Naive thymus-derived CD8-positive, alpha-beta T cell (primary cell): ENCODE measurements at places on chromosomes 16 and 17.

GRCh38 chr16:17342031-17342430, 128.7 kb downstream of the XYLT1 start:
- no peak for DNase-seq

GRCh38 chr17:1109606-1110540, 69.9 kb downstream of the ABR start:
- DNase-seq: no peak

GRCh38 chr17:55760643-55761355, 9.9 kb downstream of the PCTP start:
- no peak for DNase-seq

GRCh38 chr16:86229866-86230656, 280.3 kb upstream of the FOXF1 start:
- DNase-seq: no peak

- no peak for DNase-seq
Measured at GRCh38 chr17:7363311-7363710, 8.4 kb downstream of the TMEM95 start.

- peak; percentile 77 for DNase-seq
Measured at GRCh38 chr17:39653662-39654331, 11.4 kb upstream of the TCAP start.

- no peak for DNase-seq
Measured at GRCh38 chr16:75317101-75317522, 65.7 kb upstream of the BCAR1 start.

DNA sequence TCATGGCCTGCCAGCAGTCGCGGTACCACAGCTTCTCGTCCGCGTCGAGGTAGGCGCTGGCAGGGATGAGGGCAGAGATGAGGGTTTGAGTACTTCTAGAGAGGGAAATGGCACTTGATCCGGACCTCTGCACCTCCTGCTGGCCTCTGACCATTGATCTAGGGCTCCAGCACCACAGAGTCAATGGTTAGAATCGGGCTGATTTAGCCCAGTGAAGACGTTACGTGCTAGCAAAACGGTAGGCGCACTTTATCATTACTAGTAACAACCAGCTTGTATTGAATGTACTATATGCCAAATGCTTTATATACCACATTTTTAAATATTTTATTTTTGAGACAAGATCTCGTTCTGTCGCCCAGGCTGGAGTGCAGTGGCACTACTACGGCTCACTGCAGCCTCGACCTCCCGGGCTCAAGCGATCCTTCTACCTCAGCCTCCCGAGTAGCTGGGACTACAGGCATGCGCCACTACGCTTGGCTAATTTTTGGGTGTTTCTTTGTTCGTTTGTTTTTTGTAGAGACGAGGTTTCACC, 526 bp downstream of the TSNAXIP1 start:
- no peak for DNase-seq

- DNase-seq: no peak
Measured at GRCh38 chr16:82149536-82149935, 20.5 kb downstream of the MPHOSPH6 start.

- no peak for DNase-seq
Measured at GRCh38 chr16:3045758-3046640, at the start of gene MMP25. Gene MMP25, plus strand, starts transcription at chr16:3046561. Its CDS starts 357 bp downstream, at chr16:3046918.

- no peak for DNase-seq
Measured at GRCh38 chr17:66351033-66351432, 48.6 kb downstream of the PRKCA start.

GRCh38 chr17:61294286-61294685, 105.4 kb upstream of the TBX2 start:
- no peak for DNase-seq

DNA sequence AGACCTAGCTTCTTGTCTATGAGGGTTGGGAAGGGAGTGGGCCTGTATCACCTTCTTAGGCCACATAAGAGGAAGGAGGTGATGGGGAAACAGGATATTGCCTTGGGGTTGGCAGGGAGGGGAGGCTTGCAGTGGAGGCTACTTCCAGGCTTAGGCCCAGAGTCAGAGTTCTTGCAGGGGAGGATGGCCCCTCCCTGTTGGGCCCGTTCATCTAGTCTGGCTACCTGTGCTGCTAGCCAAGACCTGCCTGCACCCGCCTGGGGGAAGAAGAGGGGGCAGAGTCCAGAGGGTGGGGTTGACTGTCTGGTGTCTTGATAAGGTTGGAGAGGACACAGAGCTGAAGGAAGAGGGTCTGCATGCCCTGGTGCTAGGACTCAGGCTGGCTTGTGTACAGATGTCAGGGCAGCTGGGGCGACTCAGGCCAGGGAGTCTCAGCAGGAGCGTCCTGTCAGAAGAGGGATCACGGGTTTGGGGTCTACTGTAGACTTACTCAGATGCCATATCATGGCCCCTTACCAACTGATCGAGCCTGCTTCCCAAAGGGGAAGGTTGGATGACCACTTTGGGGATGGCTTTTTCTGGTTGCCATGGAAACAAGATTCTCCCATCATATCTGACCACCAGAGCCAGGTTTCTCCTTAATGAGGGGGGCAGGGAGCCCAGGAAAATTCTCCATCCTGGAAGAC, 5.3 kb downstream of the KDM6B start:
- DNase-seq: no peak

- no peak for DNase-seq
Measured at GRCh38 chr17:42781639-42782165, 1.3 kb downstream of the WNK4 start.

DNA sequence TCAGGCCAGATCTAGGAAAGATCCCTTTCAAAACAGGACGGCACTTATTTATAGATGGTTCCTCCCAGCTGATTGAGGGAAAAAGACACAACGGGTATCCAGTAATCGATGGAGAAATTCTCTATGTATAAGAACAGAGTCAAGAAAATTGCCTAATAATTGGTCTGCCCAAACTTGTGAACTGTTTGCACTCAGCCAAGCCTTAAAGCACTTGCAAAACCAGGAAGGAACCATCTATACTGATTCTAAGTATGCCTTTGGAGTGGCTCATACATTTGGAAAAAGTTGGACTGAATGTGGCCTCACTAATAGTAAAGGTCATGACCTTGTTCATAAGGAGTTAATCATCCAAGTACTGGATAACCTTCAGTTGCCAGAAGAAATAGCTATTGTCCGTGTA, 5.9 kb downstream of the HPR start:
- DNase-seq: no peak

DNA sequence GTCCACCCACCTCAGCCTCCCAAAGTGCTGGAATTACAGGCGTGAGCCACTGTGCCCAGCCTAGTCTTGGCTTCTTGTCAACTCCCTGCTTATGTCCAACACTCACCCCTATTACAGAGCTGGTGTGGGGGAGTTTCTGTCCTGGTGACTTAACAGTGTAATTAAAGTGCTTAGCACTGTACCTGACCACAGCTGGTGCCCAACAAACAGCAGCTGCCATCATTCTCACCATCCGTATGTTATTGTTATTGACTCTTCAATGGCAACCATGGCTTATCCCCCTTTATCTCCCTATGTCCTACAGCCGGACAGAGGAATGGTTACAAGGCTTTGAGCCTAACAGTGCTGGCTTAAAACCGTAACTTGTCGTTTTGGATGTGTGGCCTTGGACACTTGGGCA, 17.0 kb upstream of the BRCA1 start:
- no peak for DNase-seq

GRCh38 chr17:77446940-77447634, 306.3 kb downstream of the SEC14L1 start:
- no peak for DNase-seq

DNA sequence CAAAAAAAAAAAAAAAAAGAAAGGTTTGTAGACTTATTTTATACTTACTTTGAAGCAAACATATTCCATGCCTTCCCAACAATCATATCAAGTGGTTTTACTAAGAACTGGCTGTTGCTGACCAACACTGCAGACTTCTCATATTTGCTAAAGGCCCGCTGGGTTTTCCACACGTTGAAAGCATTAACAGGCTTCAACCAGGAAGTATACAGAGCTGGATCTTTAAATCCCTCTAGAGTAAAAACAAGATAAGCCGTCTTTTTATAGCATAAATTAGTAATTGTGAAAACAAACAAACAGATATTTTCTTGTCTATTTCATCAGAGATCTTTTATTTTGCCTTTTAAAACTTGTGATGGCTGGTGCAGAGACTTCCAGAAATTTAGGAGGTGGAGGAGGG, 29.1 kb downstream of the TUBD1 start:
- DNase-seq: no peak

DNA sequence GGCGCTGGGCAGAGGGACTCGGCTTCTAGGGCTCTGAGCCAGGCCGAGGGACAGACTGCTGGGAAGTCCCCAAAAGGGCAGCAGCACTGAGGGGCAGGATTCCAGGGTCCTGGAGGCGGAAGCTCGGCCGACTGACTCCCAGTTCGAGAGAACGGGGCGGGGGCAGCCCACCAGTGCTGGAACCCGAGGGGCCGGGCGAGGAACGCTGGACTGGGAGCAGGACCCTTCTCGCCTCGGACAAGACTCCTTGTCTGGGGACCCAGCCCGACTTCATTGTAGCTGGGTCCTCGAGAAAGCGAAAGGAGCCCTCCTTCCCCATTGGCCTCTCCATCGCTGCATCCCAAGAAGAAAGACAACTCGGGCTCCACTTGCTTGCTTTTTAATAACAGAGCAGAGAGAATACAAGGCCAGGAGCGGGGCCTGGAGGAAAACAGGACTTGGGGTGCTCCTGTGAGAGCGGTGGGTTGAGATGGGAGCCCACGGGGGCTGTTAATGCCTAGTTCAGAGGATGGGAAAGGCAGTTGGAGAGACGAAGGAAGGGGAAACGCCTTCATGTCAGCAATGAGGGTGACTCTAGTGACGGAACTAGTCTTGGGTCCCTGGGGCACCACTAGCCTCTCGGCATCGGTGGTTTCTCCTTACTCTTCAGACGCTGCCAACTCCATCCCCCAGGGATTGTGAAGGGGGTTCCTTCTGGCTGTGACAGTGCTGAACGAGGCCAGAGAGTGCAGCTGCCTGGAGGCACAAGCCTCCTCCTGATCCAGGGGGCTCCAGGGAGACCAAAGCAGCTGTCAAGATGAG, 492 bp upstream of the CAMTA2 start:
- no peak for DNase-seq

DNA sequence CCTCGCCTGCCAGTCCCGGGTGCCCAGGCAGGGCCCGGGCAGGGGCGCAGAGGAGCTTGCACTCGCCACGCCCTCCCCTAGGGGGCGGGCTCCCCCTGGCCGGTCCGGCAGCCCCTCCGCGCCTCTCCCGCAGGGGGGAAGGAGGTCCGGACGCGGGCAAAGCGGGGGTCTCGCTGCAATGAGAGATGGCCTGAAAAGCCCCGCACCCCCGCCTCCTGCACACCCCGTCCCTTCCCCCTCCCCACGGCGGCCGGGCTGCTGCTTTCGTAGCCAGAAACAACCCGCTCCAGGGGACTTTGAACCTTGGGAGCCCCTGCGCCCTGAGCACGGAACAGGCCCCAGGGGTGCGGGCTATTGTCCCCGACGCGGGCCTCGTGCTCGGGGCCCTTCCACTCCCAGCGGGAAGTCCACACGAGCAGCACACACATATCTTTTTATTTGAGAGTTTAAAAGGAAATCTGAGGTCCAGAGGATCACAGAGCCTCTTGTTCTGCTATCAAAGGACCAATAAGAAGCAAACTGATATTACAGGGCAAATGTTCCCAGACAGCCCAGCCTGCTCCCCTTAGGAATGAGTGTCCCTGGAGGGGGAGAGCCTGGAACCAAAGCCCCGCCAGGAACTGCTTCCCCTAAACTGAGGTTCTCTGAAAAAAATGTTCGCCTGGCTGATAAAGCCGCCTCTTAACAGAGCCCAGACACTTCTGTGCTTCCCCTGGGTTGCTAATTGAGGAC, 5.8 kb upstream of the CBX4 start:
- DNase-seq: peak; percentile 56

DNA sequence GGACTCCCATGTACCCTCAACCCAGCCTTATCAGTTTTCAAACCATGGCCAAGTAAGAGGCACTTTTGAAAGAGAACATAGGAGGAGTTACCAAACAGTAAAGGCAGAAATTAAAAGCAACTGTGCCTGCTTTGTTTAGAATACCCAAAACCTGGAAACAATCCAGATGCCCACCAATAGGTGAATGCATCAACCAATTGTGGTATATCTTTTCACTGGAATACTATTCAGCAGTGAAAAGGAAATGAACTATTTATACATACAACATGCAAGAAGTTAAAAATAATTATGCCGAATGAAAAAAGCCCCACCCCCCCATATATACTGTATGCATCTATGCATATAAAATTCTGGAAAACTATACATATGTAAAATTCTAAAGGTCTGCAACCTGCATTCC, 37.0 kb downstream of the PITPNC1 start:
- DNase-seq: no peak

DNA sequence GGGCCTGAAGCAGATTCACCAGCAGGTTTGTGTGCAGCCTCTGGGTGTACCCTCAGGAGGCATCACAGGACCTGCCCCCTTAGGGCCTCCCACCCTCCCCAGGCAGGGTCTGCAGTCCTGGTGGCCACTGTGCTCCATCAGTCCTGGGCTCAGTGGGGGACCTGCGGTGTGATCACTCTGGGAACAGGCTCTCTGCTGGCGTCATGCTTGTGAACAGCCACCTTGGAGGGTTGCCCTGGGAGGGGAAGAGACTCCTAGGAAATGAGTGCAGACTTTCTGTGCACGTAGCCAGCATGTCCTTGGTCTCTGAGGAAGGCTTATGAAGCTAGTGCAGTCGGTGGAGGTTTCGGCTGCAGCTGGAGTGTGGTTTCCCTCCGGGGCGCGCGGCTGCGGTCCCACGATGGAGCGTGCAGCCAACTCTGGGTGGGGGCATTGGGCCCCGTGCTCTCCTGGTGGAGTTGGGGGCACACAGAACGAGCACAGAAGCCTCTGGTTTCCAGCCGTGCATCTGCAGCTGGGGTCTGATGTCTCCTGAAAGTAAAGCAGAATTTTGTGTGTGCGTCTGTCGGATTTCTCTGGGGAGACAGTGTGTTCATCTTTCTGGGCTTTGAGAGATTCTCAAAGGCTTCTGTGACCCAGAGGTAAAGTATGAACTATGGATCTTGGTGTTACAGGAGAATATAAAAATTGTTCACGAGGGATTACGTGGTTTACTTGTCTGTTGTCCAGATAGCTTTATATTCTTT, 68.1 kb upstream of the ZNF750 start:
- DNase-seq: peak; percentile 38

GRCh38 chr16:22206013-22206841, at the start of gene EEF2K:
Gene EEF2K, plus strand, starts transcription at chr16:22206278. Its CDS starts 19,452 bp downstream, at chr16:22225730.
- peak; percentile 68 for DNase-seq

- DNase-seq: no peak
Measured at GRCh38 chr16:77409311-77409710, 25.5 kb downstream of the ADAMTS18 start.

GRCh38 chr16:85800321-85800669, 800 bp downstream of the COX4I1 start:
- peak; percentile 67 for DNase-seq

DNA sequence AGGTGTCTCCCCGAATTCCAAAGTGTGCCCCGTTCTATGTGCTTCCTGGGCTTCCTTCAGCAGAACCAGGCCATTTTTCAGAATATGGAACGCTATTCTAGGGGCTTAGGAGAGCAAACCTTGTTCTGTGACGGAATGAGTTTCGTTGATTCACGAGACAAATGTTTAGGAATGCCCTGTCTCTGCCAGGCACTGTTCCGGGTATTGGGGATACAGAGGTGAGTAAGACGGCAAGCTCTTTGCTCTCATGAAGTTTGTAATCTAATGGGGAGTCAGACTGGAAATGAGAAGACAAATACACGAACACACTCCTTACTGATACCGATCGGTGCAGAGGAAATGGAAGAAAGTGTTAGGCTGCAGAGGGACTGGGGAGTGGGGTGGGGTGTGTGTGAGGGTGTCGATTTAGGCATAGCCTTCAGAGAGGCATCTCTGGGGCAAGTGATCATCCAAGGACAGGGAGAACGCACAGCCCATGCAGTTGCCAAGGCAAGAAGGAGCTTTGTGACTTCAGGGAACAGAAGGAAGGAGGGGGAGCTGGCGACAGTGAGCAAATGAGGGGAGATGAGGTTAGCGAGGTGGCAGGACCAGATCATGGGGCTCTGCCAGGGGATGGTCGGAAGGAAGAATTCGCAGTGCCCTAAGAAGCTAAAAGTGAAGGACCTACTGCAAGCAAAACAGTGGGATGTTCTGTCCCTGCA, 189.6 kb downstream of the MSI2 start:
- no peak for DNase-seq
